ENCODE measurements at places on chromosomes 16 and 17. TPM values are rescaled to one million over a fixed set of nuclear protein-coding genes. Genes with fewer than 3 reads are reported as not detected.

Gene SKAP1
- total RNA-seq, result 0.77 TPM

Gene PITPNM3
- 0.95 TPM for total RNA-seq

Gene NSF
- 34.3 TPM for total RNA-seq

Gene ZNF385C
- total RNA-seq, result 0.29 TPM

Gene AANAT
- total RNA-seq, result not detected

Gene PVALEF
- not detected for total RNA-seq

Gene CHD9NB
- total RNA-seq, result 0.50 TPM

Gene DNAAF8
- 0.38 TPM for total RNA-seq

Gene TBX2
- 6.0 TPM for total RNA-seq

Gene CDH16
- total RNA-seq, result 0.97 TPM

Gene C17orf58
- total RNA-seq, result 5.9 TPM

Gene KRT31
- not detected for total RNA-seq

Gene TAC4
- total RNA-seq, result 1.1 TPM

Gene ANKFY1
- 26.3 TPM for total RNA-seq

Gene CACNA1G
- 4.5 TPM for total RNA-seq

Gene CISD3
- 71.1 TPM for total RNA-seq

Gene PYCARD
- total RNA-seq, result 6.6 TPM

Gene CCDC47
- 90.0 TPM for total RNA-seq

Gene CCDC182
- not detected for total RNA-seq

Gene ARL5C
- not detected for total RNA-seq

Gene TMEM219
- total RNA-seq, result 81.3 TPM

Gene CCNF
- 0.78 TPM for total RNA-seq

Gene CLDN9
- total RNA-seq, result 0.46 TPM

Gene SPNS3
- not detected for total RNA-seq

Gene CDRT15L2
- not detected for total RNA-seq

Gene NKD1
- 1.6 TPM for total RNA-seq

Gene ELAC2
- total RNA-seq, result 52.0 TPM

Gene KRT12
- total RNA-seq, result not detected

Gene CLEC3A
- total RNA-seq, result not detected

Gene KCNJ18
- total RNA-seq, result not detected

Gene CCL11
- total RNA-seq, result 0.86 TPM

Gene ZP2
- not detected for total RNA-seq

Measured in right cardiac atrium (tissue), 5 donors.